NCI-H460 (cell line): ENCODE measurements at places on chromosomes 12 and 14. TPM values are rescaled to one million over a fixed set of nuclear protein-coding genes. Genes with fewer than 3 reads are reported as not detected.

The MAPK1IP1L gene
- total RNA-seq, result 129 and 131 TPM in 2 replicates

The TIMELESS gene
- 8.6 and 17.1 TPM in 2 replicates for total RNA-seq

The CLEC4A gene
- total RNA-seq, result not detected in 2 replicates

The FAM90A1 gene
- not detected in 2 replicates for total RNA-seq

The CLEC4C gene
- total RNA-seq, result not detected in 2 replicates

The DHH gene
- 0.07 TPM in 1 of 2 replicates, not detected in the other for total RNA-seq

The KRT6C gene
- not detected in 2 replicates for total RNA-seq

The NOVA1 gene
- total RNA-seq, result 4.2 and 5.0 TPM in 2 replicates

The NRL gene
- total RNA-seq, result 1.4 and 1.6 TPM in 2 replicates
